ENCODE measurements at places on chromosomes 7 and 10.

DNA sequence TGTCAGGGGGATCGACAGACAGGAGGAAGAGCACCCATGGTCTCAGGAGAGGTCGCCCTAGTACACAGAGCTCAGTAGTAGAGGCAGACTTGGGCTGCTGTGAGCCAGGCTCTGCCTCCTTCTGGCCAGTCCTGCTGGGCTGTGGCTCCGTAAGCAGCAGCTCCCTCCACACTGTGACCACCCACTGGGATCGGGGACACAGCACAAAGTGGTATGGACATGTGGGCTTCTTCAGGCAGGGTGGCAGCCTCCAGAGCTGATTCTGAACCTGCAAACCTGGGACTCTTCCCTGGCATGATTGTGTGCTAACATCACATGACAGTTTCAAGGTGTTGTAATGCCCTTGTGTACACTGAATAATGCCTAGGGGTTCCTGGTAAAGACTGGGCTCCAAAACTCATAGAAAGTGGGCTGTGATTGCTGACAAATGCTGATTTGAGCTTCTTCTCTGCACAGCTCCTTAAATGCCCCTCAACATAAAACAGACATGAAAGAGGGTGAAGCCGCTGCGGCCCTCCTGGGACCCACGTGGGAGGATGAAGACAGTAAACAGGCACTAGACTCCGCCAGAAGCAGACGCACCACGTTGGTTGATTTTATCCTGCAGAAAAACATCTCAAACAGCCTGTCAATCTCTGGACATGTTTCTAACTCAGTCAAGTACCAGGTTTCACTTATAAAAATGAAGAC, 76.7 kb downstream of the GPR26 start:
- DNase-seq: no peak

- no peak for DNase-seq
Observed at GRCh38 chr7:151897951-151898686, 21.2 kb upstream of the PRKAG2 start.

DNA sequence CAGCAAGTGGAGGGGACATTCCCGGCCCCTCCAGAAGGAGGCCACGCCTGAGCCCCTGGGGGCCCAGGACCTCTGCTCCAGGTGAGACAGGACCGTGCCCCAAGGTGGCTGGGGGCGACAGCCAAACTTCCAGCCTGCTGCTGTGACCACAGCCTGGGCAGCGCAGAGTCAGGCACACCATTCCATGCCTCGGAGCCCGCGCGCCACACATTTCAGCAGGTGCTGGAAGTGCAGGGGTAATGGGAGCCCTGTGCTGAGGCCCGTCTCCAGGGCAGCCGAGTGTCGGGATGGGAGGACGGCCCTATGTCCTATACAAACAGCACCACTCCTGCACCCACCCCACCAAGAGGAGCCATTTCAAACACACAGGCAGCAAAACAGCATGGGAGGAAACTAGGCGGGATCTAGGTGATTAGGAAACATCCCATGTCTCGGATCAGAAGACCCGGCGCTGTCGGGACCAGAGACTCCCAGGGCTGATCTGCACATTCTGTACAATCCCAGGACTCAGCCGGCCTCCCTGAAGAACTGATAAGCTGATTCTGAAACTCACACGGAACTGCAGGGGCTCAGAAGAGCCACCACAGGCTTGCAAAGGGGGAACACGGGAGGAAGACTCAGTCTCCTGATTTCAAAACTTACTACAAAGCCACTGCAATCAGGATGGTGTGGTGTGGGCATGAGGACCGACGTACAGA, 272.3 kb downstream of the ELFN1 start:
- no peak for DNase-seq

DNA sequence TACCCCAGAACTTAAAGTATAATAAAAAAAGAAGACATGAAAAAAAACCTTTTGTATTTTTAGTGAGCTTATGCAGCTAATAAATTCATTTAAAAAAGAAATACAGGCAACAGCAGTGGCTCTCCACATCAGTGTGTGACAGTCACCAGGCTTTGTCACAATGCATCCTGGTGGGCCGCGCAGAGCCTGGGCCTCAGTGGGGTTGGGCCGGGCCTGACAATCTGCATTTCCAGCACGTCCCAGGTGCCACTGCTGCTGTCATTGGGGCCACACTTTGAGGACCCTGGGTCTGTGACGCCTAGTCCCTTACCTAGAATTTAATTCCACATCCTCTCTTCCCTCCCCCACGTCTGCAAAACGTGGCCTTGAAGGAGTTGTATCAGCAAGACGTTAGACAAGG, 284.5 kb downstream of the ADARB2 start:
- DNase-seq: no peak

DNA sequence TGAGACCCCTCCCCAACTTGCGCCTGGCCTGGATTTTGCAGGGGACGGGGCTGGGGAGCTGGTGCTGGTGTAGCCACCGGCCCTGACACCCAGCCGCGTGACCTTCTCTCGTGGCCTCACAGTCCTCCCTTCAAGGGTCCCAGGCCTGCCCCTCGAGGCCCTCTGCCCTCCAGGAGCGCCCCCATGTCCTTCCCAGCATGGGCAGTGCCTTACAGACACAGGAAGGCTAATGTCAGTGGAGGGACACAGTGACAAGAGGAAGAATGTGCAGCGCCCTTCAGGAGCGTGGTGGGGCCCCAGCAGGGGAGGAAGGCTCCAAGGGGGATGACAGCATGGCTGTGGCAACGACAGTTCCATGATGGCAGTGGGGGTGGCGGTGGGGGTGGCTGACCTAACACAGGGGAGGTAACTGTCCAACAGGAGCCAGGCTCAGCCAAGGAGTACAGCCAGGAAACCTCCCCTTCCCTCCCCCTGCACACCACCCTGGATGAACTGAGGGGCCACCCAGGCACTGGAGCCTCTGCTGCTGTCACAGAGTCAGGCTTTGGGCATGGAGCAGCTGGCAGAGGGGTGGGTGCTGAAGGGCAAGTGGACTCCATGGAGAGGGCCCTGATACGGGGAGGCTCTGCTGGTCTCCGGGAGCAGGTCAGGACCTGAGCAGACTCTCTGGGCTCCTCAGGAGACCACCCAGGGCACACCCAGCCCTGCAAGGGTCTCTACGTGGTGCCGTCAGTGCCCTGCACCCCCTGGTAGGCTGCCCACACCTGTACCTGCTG, 76.0 kb upstream of the RET start:
- DNase-seq: no peak

DNA sequence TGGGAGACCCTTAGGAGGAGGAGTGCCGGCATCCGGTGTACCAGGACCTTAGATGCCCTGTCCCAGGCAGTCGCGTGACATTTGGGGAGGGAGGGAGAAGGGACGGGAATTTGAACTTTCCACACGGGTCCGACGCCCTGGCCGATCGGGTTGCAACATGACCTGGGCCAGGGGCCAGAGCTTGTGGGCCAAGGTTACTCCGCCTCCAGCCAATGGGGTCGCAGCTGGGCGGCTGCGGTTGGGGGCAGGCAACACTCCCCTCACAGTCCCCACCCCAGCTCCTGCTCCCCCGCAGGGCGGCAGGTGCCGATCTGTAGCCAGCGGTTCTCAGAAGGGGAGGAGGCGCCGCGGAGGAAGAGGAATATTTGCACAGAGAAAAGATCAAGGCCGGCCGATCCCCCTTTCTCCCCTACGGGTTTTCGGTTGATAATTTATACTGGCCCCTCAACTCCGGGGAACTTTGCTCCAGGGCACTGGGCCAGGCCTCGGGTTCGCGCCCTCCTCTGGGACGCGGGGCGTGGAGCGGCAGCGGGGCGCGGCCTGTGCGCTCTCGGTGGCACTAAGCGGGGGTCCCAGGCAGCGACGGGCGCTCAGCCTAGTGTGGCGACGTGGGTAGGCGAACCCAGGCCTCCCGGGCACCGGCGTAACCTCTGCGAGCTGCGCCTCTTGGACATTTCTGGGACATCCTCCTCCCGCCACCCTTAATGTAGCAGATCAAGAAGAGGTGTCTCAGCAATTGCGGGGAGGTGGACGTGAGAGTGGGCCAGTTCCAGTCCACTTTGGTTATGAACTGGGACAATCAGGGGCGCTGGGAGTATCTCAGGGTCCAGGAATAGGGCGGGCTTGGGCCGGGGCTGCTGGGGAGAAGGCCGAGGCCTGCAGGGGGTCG, 1.2 kb downstream of the MLXIPL start:
- DNase-seq: no peak

DNA sequence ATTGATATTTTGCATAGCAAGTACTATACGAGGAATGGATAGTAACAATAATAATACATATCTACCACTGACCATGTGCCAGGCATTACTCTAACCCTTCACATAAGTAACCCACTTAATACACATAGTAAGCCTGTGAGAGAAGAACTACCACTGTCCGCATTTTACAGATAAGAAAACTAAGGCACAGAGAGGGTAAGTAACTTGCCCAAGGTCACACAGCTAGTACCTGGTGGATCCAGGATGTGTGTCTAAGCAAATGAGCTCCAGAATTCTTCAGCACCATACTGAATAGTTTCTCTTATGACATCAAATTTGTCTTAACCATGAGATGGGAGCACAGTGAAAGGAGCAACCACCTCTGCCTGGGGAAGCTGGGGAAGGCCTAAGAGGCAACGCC, 10.2 kb downstream of the CRTAC1 start:
- DNase-seq: no peak

- no peak for DNase-seq
Observed at GRCh38 chr7:6228361-6229229, 43.8 kb downstream of the CYTH3 start.

- no peak for DNase-seq
Observed at GRCh38 chr10:47261121-47261520, 38.9 kb upstream of the GDF10 start.

GRCh38 chr7:495326-495725, 24.3 kb downstream of the PDGFA start:
- DNase-seq: no peak

- DNase-seq: no peak
Observed at GRCh38 chr7:31497516-31497915, 16.4 kb upstream of the ITPRID1 start.

DNA sequence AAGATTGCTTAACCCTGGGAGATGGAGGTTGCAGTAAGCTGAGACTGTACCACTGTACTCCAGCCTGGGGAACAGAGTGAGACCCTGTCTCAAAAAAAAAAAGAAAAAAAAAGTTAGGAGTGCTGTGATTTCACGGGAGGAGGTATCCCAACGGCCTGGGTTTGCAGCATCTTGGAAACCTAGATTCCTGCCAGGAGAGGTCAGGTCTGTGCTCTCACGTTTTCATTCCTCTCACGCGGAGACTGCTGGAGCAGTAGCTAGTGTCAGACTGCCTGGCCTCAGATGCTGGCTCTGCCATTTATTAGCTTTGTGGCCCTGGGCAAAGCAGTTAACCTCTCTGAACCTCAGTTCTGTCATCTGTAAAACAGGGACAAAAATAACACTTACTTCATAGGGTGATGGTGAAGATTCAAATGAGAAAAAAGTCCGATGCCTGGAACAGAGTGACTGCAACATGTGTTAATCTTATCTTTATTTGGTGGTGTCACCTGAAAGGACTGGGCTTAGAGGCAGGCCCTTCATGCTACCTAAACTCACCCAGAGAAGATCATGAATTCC, 94.9 kb downstream of the GAD2 start:
- no peak for DNase-seq

GRCh38 chr7:12089951-12090756, 120.9 kb upstream of the TMEM106B start:
- no peak for DNase-seq

GRCh38 chr10:109993551-109994330, 14.0 kb upstream of the ADD3 start:
- DNase-seq: no peak

DNA sequence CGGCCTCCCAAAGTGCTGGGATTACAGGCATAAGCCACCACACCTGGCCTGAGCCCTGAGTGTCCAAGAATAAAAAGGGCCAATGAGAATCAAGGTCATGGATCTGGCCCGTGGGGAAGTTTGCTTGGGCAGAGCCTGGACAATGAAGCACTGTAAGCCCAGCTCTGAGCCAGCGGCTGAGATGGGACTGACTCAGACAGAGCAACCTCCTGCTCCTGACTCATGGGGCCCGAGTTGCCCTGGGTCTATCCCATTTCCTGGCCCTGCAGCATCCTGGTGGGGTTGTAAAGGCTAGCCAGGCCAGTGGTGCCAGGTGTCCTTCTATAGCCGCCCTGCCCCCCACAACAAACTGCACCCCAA, 5.2 kb upstream of the MYH16 start:
- DNase-seq: no peak

DNA sequence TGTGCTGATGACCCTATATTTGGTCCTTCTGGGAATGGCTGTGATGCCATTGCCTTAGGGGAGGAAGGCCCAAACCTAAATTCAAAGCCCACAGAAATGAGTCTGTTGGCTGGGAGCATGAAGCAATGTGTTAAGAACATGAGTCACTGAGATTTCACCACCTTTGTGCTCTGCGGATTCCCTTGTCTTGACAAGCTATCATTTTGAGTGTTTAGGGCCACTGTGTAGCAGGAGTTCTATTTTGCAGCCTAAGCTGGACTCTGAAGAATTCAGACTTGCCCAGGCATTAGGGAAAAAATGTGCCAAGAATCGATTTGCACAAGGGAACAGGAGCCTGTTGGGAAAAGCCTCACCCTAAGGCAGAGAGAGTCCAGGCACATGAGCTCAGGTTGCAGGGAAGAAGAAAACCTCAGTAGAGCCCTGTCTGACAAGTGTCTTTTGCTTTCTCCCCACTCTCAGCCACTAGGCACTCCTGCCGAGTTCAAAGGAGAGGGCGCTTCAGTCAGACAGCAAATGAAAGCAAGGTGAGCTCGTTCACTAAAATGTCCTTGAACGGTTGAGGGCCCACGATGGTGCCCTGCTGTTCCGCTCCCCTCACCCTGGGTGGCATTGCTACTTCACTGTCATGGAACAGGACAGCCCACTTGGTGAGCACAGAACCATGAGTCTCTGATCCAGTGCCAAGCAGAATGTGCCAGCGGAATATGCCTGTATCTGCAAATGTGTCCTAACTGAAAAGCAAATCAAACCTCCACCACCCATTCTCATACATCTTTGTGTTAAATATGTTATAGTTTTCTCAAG, 93.6 kb downstream of the PRLHR start:
- DNase-seq: no peak

DNA sequence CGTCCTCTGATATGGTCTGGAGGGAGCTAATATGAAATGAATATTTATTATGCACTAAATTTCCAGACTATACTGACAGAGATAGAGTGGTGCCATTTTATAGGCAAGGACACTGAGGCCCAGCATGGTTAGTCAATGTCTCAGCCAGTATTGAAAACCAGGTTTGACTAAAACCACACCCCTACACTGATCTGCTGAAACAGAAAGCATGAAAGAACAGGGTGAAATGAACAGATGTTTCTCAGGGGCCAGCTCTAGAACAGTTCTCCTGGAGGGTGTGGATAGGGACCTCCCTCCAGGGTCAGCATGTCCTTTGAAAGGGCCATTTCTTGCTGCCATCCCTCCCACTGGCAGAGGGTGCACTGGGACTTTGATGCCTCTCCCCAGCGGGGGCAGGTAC, 700.5 kb downstream of the GRID1 start:
- no peak for DNase-seq
